ENCODE measurements at places on chromosomes 11 and 22. TPM values are rescaled to one million over a fixed set of nuclear protein-coding genes. Genes with fewer than 3 reads are reported as not detected.

DNA sequence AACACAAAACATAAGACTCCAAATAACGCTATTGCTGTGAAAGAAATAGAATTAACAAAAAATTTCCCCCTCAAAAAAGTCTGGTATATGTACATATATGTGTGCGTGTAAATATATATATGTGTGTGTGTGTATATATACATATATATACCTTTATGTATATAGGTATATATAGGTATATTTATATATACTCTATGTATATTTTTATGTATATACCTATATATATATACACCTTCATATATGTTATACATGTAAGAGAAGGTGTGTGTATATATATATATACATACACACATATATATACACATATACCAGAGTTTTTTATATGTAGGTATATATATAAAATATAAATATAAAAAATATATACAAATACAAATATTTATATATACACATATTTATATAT lies 199.2 kb downstream of the RAB38 start:
- DNase-seq: no peak

DNA sequence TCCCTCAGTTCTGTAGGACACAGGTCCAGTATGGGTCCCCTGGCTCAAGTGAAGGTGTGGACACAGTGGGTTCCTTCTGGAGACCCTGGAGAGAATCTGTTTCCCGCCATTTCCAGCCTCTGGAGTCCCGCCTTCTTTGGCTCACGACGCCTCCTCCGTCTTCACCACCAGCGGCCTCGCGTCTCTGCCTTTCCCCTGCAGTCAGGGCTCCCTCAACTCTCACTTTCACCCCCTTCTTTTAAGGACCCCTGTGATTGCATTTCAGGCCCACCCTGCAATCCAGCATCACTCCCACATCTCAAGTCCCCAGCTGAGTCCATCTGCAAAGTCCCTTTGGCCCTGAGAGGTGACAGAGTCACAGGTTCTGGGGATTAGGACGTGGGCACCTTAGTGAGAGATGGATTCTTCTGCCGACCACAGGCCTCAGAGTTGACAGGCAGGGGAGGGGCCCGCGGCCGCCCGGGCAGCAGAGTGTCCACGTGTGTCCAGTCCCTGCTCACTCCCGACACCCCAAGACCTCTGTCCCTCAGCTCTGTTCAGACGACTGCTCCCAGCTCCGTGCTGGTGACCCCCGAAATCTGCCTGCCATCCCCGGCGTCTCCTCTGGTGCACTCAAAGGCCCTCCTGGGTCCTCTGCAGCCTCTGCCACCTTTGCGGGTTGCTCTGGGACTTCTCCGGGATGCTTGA lies 36.9 kb upstream of the KRTAP5-7 start:
- no peak for DNase-seq

DNA sequence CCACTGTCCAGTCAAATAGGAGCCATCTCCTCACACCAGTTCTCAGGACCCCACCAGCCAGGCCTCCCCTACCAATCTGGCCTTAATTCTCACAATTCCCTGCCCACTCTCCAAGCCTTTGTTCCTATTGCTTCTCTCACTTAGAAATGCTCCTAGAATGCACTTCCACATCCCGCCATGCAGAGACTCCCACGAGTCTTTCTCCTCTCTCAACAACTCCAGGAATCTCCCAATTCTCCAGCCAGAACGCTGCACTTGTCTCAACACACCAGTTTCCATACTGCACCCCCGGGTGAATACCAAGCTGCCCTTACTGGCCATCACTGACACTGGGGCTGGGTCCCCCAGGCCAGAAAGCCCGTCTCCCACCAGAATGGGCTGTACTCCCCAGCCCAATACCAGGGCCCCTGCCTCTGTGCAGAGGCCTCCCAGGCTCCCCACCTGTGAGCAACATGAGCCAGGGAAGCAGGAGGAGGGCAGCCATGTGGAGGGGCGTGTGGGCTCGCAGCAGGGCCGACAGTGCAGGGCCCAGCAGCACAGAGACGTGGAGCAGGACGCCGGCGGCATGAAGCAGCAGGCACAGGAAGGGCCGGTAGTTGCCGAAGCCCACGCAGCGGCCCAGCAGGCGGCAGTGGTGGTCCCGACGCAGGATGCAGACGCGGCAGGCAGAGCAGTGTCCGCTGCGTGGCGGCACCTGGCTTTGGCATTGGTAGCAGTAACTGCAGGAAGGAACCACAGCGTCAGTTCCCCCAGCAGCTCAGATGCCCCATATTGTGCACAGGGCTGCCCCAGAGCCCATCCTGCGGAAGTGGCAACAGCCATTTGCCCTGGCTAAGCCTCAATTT lies 2.4 kb downstream of the ZDHHC24 start:
- DNase-seq: peak; percentile 48

DNA sequence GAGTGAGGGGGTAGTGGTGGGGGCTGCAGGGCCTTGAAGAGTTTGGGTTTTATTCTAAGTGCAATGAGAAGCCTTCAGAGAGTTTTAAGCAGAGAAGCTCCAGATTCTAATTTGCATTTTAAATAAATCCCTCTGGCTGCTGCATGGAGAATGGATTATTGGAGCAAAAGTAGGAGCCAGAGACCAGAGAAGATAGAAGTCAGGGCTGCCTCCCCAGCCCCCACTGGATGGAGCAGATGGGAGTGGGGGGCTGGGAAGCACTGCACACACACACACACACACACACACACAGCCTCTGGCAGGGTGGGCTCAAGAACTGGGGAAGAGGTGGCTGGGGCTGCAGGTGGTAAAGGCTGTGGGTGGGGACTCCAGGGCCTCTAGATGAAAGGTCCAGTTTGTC lies 75.6 kb downstream of the TSPAN18 start:
- no peak for DNase-seq

DNA sequence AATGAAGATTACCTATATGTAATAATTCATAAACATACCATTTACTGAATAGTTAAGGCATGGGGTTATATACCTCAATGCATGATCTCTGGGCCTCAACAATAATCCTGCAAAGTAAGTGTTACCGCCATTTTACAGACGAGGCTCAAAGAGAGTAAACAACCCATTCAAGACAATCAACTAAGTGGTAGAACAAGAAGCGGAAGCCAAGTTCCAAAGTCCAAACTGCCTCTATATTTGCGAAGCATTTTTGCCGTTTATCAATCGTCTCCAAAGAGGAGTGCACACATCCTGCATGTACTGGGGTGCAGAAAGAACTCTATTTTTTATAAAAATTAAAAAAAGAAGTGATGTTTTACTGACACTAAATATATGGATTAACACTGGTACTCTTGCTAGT lies 27.5 kb upstream of the P4HA3 start:
- no peak for DNase-seq

DNA sequence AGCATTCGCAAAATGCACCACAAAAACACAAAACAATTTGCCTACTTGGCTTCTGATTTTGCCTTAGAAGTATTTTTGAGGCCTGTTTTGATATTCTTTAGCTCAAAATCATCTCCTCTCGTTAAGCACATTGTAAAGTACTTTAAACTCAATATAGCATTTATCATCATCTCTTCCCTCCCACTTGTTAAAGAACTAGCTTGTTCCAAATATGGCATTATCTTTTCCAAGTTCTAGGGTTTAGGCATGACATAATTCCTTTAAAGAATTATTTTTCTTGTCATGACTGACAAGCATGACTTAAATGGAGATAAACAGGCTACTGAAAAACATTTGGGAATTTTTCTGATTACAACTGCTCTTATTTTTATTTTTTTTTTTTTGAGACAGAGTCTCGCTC lies 21.3 kb downstream of the CELF1 start:
- no peak for DNase-seq

GRCh38 chr11:57325735-57326048 lies 940 bp upstream of the TNKS1BP1 start:
- DNase-seq: no peak

- no peak for DNase-seq
Measured at GRCh38 chr11:38089726-38090125, 1491.7 kb upstream of the RAG2 start.

DNA sequence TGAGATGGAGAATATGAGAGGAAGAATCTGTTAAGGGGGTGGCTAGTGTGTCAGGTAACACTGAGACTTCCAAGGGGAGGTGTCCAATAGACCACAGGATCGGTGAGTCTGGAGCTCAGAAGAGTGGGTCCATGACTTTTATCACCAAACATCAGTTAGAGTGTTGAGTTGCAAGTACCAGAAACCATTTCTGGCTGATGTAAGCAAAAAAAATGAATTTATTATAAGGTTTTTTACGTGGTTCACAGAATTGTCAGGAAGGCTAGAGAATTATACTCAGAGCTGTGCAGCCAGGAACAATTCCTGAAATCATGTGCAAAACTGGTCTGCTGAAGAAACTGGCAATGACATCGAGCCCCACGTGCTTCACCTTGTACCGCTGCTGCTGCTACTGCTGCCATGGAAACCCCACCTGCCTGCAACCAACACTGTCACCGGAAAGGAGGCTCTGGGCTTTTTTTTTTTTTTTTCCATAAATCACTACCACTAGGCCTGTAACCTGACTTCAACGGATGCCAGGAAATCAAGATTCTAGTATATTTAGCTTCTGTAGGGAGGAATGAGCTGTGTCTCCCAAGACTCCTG lies 16.6 kb upstream of the STK33 start:
- no peak for DNase-seq

- DNase-seq: peak; percentile 80
Measured at GRCh38 chr11:2419638-2420501, 19.3 kb downstream of the TSSC4 start.

DNA sequence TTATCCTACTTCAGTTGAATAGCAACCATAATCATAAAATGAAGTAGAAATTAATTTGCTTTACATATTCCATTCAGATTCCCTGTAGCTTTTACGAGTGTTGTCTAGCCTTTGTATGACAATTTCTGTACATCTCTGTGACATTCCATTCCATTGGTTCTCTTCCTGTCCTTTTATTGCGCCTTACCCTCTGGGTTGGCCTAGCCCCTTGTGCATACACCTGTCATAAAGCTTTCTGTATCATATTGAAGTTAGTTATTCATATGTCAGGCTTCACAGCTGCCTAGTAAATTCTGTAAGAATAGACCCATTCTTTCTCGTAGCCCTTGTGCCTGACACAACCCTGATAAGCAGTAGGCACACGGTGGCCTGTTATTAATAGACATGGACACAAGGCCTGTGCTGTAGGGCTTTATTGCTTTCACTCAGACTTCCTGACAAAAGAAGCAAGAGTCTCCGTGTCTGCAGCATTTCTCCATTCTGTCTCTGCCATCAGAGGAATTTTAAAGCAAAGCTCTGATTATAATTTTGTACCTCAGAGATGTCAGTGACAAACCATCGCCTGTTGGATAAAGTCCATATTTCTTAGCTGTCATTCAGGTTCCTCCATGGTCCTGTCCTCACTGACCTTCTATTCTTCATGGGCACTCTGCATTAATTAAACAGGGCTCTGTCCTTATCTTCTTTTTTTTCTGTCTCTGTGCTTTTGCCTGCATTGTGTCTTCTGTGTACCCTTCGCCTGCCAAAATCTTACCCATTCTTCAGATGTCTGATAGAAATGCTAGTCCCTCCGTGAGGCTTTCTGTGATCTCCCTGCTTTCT lies 49.4 kb downstream of the BID start:
- DNase-seq: no peak

MTMR2 gene
- 45.5 TPM for total RNA-seq

CAT gene
- 83.0 TPM for total RNA-seq

A4GALT gene
- 12.9 TPM for total RNA-seq

AP5B1 gene
- 2.4 TPM for total RNA-seq

Measured in uterus (tissue), 4 donors.